KG1 (cell line): ENCODE measurements at places on chromosomes 7 and 10.
A peak's percentile ranks its signal among the peaks of the same experiment; 100 is the strongest.

GRCh38 chr10:15378569-15378968 lies 7.5 kb upstream of the FAM171A1 start:
- DNase-seq = no peak

DNA sequence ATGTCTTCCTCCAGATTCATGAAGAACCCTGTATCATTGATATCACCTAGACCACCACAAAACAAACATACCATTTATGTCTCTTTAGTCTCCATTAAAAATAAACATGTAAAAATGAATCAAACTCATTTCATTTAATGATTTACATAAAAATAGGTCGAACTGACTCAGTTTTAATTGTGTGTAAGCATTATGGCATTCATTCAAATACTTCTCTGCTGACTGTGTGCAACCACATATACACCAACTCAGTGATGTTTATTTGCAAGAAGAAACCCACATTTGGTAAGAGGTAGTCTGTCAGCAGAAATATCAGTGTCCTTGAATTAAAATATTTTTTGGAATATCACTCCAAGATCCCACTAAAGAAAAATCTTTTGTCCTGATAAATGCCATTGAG lies 30.5 kb downstream of the ABCB1 start:
- DNase-seq = no peak

- DNase-seq = no peak
Observed at GRCh38 chr10:76962851-76963250, 674.8 kb downstream of the KCNMA1 start.

DNA sequence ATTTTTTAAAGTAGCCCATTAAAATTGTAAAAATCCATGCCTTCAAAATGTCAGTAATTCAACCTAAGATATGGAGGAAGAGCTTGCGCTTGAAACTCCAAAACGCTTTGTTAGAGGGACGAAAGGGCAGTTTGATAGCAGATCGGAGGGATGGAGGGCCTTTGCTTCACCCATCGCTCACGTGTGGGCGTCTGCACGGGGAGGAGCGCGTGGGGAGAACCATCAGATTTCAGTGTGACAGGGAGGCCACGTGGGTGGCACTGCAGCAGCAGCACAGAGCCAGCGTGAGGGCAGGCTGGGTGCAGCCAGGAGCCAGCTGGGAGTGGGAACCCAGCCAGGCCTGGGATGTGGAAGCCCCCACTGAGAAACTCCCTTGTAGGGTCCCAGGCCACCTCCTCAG lies 325.5 kb downstream of the PAXIP1 start:
- DNase-seq = no peak

DNA sequence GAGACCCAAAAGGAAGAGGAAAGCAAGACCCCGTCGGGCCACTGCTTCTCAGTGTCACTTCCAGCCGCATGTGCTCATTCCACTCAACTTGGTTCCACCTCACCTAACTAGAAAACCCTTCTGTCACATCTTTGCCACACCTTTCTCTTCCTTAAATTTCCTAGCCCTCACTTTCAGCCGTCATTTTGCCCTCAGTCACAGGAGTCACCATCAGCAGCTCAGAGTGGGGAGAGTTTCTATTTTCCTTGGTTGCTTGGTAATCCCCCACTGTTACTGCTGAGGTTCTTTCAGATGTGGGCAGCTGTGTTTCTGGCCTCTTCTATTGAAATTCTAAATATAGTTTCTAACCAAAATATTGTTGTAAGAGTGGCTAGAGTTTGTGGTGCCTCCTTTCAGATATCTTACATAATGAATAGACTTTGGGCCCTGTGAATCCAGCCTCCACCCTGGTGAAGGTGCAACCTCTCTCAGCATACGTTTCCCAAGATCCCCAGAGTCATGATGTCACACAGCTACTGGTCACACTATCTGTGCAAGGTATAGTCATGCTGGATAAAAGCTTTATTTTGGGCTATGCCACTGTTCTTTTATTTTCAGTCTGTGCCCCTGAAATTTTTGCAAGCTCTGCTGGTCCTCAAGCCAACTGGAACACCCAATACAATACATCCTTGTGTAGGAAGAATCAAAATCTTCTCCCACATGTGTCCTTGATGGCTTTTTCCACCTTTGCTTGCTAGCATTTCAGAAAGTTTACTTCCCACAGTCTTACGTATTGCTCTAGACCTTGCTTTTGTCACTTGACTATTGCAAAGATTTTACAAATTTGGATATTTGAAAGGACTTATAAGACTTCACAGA lies 9.2 kb downstream of the AGBL3 start:
- DNase-seq = no peak

- DNase-seq = no peak
Observed at GRCh38 chr10:77575271-77576006, 62.2 kb downstream of the KCNMA1 start.

- no peak for DNase-seq
Observed at GRCh38 chr7:92875719-92876118, 39.3 kb upstream of the CDK6 start.

DNA sequence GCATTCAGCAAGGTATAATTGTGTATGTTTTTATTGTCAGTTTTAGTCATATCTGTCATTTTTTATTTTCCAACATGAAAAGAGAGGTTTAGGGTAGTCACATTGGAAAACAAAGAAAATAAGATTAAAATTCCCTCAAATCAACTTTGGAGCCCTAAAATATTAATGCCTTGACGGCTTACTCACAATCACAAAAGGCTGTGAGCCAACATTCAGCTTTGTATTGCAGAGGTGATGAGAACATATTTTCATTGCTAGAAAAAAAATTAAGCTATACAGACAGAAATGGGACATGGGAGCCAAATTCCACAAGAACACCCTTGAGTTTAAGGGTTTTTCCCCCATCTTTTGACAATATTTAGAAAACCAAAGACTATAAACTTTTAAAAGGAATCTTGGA lies 30.2 kb downstream of the CALD1 start:
- no peak for DNase-seq

GRCh38 chr7:70325509-70326101 lies 727.3 kb downstream of the AUTS2 start:
- DNase-seq = no peak

DNA sequence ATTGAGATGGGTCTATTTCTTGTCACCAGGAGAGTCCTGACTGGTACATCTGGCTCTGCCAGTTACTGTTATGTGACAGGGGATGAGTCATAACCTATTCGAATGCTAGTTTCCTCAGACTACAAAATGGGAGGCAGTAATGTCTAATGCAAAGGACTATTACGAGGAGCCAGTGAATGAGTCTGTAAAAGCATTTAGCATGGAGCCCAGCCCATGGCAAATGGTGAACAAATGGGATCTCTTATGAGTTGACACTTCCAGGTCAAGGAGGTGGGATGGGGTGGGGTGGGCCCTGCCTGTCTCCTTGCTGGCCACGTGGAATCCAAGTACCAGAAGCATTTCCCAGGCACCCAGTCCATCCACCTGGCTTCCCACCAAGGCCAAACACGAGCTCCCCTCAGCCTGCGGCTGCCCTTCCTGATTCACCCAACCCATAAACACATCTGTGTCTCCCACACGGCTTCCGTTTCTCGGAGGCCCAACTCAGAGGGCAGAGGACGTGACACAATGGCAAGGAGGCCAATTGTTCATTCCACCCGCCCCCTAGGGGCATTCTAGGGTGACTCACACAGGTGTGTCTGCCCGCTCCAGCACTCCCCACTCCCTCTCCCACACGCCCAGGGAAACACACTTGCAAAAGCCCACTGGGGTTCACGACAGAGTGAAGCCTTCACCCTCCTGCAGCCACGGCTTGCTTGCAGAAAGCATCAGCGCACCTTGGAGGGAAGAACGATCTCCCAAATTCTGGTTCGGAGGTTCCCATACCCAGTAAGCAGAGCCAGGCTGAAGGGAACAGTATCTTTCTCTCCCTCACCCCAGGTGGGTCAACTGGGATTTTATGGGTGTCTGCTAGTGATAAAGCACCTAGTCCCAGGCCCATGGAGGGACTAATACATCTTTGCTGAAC lies 109.8 kb downstream of the SH3PXD2A start:
- DNase-seq = no peak

- DNase-seq = no peak
Observed at GRCh38 chr7:71173955-71174354, 42.0 kb downstream of the GALNT17 start.

DNA sequence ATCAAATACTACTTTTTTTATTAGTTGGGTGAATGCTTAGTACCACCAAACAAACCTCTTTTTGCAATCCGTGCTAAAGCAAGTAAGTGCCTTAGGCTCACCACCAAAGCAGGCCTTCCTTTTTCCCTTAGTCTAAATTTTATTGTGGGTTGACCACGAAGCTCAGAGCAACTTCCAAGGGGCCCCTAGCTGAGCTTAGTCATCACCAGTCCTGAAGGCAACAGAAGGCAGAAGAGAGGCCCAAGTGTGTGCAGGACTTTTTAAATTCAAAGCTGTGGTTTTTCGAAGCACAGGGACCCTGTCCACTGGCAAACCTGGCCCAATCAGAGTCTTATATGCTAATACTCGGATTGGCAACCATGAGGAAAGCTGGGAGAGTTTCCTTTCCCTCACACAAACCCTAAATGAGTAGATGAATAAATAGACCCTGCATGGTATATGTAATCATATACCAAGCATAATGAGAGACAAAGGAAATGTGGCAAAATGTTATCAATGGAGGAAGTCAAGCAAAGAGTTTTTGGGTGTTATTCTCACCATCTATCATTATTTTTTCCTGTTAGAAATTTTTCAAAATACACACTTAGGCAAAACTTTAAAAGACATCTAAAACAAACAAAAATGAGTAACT lies 453.2 kb upstream of the GALNT17 start:
- DNase-seq = peak; percentile 58

DNA sequence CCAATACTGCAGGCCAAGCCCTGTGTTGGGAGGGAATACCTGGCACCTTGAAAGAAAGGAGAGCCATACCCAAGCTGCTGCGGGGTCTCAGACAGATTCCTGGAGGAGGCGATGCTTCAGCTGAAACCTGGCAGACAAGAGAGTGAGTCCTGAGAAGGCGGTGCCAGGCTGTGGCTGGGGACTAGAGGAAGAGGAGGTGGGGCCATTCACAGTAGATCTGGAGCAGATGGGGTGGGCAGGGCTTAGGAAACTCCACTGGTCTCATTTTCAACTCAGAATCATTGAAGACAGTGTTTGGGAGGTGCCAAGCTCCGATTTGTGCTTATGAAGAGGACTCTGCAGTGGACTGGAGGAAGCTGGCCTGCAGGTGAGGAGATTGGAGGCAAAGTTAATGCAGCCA lies 236.3 kb upstream of the MKI67 start:
- DNase-seq = no peak

- no peak for DNase-seq
Observed at GRCh38 chr7:66768865-66769832, 28.6 kb downstream of the RABGEF1 start.

DNA sequence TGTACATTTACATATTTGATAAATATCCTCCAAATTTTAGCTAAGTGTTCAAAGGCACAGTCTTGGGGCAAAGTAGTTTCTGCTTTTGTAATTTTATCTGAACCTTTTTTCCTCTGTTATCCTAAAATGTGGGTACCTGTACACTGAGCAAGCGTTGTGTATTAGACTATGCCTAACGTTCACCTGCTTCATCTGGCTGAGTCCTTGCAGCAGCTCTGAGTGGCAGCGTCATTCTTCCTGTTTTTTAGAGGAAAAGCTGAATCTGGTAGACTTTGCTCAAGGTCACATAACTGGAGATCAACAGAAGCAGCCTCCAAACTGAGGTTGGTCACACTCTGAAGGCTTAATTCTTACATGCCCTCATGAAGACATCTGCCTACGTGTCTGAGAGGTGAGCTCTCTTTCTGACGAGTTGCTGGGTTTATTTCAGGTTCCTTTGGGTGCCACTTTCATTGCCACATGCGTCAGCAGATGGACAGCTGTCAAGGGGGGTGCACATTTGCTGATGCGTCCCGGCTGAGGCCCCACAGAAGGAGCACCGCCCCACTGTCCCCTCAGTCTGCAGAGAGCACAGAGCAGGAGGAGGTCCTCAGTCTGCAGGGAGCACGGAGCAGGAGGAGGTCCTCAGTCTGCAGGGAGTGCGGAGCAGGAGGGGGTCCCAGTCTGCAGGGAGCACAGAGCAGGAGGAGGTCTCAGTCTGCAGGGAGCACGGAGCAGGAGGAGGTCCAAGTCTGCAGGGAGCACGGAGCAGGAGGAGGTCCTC lies 406.5 kb upstream of the SHH start:
- no peak for DNase-seq

GRCh38 chr7:41131956-41132355 lies 570.9 kb downstream of the INHBA start:
- DNase-seq = no peak

DNA sequence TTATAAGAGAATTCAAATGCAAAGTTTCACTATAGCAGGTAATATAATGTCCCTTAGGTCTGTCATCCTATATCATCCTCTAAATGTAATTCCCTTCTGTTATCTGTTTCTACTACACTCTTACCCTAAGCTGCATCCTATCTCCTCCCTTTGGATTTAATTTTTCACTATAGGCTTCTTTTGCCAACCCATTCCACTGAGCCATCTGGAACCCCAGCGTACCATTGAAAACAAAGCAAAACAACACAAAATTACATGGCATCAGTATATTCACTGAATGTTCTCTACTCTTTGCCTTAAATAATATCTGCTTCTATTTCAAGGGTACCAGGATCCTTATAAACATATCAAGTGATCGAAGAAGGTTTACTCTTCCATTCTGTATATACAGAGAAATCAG lies 1530.2 kb upstream of the LRRTM3 start:
- no peak for DNase-seq

GRCh38 chr10:78779339-78779955 lies 289.3 kb upstream of the ZMIZ1 start:
- no peak for DNase-seq

DNA sequence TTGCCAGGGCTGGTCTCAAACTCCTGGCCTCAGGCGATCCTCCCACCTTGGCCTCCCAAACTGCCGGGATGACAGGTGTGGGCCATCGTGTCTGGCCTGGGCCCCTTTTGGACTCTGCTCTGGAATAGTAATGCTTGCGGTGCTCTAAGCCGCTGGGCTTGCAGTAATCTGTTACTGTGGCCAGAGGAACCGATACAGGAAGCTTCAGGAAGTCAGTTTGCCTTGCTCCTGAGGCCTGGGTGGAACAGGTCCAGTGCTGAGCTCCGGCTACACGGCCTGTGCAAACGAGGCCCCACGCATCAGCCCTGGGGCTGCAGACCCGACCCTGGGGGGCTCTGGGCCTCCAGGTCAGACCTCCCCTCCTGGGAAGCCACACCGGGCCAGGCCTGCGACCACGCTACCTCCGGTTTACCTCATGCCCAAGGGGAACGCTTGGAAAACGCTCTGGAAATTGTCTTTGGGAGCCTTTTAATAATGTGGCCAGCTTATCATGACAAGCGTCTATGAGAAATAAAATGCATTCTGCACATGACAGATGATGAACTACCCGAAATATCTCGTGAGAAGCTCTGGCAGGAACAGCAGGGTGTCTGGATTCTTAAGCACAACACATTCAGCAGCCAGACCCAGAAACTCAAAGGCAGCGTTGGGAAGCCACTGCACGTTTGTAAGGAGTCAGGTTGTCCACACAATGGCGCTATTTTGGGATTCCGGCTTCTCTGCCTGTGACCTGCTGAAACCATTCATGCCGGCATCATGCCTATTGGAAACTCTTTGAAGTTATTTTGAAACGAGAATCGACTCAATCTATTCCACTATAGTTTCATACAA lies 10.1 kb upstream of the ADAP1 start:
- no peak for DNase-seq

- DNase-seq = no peak
Observed at GRCh38 chr7:47400741-47401206, 181.1 kb downstream of the TNS3 start.
